ENCODE measurements at places on chromosomes 2 and 18.

- DNase-seq: no peak
These were observed 21.0 kb upstream of the CCDC141 start for GRCh38 chr2:179070895-179071294.

DNA sequence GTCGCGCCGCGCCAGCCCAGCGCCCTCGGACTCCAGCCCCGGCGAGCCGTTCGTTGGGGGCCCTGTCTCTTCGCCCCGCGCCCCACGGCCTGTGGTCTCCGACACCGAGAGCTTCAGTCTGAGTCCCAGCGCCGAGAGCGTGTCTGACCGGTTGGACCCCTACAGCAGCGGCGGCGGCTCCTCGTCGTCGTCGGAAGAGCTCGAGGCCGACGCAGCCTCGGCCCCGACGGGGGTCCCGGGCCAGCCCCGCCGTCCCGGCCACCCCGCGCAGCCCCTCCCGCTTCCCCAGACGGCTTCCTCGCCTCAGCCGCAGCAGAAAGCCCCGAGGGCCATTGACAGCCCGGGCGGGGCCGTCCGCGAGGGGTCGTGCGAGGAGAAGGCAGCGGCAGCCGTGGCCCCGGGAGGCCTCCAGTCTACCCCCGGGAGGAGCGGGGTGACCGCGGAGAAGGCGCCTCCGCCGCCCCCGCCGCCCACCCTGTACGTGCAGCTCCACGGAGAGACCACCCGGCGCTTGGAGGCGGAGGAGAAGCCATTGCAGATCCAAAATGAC is 1.4 kb downstream of the PHLPP1 start:
- peak; percentile 13 for DNase-seq

GRCh38 chr18:4878480-4878879 is 318.6 kb downstream of the AKAIN1 start:
- no peak for DNase-seq

DNA sequence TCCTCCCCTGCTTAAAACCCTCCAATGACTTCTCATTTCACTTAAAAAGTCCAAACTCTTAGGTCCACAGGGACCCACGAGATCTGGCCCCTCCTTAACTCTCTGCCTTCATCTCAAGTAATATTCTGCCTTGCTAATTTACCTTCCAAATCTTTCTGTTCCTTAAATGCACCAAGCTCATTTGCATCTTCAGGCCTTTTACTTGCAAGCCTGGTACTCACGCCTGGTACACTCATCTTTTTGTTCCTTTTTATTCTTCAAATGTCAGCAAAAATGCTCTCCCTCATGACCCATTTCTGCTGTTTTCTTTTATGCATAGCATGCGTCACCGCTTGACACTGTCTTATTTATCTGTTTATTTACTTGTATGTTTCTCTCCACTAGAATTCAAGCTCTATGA is 2.7 kb upstream of the WIPF1 start:
- DNase-seq: no peak

- DNase-seq: no peak
These were observed 2.4 kb downstream of the NFATC1 start for GRCh38 chr18:79397830-79398761.

DNA sequence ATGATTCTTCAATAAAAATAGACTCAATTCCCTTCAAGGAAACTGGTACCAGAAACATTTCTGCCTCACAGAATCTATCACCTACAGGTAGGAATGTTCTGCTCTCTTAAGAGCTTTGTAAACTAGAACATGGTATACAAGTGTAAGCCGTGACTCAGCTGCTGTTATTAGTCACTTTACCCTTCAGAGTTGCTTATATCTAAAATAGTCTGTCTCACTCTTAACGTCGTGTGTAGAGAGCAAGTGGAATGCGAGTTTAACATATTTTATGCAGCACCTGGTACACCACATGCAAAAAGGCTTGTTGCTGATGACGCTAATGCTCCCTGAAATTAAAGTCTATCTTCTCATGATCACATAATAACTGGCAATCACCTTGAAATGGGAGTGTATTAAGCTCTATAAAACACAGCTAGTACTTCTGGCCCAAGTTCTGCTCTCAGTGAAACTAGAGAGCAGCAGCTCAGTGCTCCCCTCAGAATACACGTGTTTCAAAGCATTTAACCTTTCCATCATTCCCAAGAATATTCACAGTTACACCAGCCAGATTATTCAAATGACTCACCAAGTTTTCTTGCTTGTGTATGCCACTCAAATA is 420.0 kb downstream of the ZEB2 start:
- no peak for DNase-seq

DNA sequence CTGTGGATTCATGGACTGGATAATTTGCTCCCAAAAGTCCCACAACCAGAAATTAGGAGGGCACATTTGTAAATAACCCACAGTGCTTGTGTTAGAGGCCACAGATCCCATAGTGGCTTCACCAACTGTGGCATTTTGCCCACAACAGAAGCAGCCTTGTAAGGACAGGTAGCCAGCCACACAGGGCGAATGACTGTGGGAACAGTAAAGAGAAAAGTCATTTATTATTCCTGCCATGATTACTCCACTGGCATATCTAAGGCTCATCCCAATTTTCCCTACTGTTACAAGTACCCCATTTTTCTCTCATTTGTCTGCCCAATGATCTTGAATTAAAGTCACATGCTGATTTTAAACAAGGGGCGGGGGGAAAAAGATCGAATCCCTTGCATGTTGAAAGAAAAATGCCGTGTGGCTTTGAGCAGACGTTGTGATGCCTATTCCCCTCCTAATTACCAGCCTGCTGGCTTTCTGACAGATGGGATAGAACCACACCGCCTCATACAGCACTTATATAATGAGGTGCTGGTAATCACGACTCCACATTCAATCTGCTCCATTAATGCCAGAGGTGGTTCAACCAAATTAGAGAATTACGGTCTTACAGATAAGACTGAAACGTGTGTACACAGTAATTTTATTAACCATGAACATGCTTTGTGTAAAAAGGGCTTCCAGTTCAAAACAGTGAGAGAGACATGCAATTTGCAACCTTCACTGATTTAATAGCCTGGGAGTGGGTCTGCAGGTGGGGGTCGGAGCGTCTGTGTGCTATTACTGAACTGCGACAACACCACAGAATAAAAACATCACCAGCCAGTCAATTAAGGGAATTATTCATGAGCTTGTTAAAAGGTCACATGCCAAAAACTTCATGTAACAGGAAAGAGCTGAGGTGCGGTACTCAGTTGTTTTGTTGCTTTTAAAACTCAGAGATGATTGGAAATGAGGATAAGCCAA is 196.0 kb downstream of the TMEM163 start:
- no peak for DNase-seq

DNA sequence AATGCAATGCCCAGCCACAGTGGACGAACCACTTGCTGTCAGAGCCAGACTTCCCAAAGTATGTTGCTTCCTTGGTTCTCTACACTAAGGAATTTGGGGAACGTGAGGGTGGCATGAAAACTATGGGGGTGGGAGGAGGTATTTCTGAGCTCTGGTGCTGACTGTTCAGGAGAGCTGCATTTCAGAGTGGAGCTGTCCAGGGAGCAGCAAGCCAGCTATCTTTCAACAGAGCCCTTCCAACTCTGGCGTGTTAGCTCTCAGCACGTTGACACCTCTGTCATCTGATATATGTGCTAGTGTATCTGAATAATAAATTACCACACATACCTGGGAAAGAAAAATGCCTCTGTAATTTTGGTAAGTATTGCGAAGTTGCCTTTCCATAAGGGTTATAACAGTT is 66.1 kb downstream of the SAP130 start:
- no peak for DNase-seq

DNA sequence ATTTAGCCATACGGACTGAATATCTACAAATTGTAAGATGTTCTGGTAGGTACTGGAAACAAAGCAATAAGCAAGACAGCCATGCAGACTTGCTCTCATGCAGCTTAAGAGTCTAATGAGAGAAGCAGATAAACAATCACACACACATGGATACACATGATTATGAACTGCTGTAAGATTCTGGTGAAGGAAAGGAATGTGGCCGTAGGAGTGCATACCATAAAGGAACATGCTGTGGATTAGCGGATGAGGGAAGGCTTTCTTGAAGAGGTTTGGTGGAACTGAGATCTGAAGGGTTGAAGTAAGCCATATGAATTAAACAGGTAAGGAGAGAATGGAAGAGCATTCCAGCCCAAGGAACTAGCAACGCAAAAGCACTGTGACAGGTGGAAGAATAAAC is 13.8 kb downstream of the CCDC93 start:
- no peak for DNase-seq

- no peak for DNase-seq
These were observed 1.4 kb downstream of the EHBP1 start for GRCh38 chr2:62706721-62707521.

DNA sequence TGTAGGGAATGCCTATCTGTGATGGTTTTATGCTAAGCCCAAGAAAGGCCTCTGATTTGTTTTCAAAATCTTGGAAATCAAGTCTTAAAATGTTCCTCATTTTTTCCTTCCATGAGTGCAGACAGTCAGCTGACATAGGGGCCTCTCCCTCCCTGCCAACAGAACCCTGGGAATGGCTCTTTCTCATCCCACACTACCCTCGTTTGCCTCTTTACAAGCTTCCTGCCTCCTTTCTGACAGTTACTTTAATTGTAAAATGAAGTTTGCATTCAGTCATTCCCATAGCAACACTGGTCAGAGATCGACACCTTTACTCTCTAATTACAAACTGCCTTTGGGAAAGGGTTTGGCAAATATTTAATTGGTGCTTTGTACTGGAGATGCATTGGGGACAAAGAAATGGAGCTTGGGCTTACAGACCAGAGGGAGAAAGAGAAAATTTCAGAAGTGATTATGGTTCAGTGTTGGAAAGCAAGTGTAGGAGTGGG is 25.4 kb downstream of the KIF5C start:
- no peak for DNase-seq

DNA sequence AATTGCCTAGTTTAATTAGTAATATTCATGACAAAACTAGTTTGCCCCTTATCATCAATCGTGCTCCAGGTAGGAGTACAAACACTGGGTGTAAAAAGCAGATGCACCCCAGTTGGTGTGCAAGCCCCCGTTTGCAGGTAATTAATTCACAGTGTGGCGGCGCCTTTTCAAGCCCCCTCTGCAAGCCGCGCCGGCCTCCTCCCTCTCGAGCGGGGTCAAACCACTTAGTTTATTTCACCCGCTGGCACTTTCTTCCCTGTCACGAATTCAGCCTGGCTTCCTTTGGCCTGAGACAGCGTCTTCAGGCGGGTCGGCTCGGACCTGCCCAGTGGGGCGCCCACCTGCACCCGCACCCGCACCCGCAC is 64.7 kb upstream of the MAPRE2 start:
- no peak for DNase-seq

GRCh38 chr18:26301681-26302080 is 75.4 kb downstream of the TAF4B start:
- DNase-seq: no peak

GRCh38 chr18:54159906-54160305 is 64.6 kb downstream of the MBD2 start:
- no peak for DNase-seq

- no peak for DNase-seq
These were observed 20.5 kb downstream of the SETBP1 start for GRCh38 chr18:44701227-44701626.

DNA sequence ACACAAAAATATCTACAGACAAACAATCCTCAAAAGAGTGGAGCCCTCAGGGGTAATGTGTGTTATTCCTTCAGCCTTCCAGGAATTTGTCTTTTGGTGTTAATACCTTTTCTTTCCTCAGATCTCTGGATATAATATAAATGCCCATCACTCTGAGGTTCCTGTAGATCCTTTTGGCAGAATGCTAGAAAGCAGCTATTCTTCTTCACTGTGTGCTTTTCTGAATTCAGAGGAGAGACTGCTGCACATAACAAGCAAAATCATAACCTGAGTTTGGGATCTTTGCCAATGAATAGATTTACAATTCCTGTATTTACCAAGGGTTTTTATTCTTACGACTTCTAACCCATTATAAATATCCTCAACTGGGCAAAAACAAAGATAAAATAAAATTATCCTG is 57.3 kb downstream of the KLF7 start:
- DNase-seq: no peak

- DNase-seq: no peak
These were observed 592.0 kb downstream of the LRRTM4 start for GRCh38 chr2:76930056-76930744.

GRCh38 chr2:24351981-24352380 is 8.4 kb downstream of the ITSN2 start:
- DNase-seq: no peak

DNA sequence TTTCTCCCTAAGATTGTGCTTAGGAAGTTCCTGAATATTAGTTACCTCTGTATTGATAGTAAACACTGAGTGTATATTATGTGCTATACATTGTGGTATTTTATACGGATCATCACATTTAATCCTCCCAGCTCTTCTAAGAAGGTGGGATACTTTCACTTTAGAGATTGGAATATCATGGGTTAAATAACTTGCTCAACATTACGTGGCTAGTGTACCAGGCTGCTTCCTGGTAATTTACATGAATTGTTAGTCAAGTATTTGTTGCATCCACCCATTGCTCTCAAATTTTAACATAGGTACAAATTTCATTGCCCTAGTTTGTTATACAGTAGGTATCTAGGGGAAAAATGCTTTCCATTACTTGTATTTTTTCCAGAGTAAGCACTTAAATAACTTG is 21.4 kb downstream of the FAM98A start:
- DNase-seq: no peak
